Liver (tissue), 10 donors: ENCODE measurements at places on chromosomes 4 and X. TPM values are rescaled to one million over a fixed set of nuclear protein-coding genes. Genes with fewer than 3 reads are reported as not detected.

Gene GPR34
- total RNA-seq, result 4.5 TPM

Gene SATL1
- not detected for total RNA-seq

Gene ESX1
- total RNA-seq, result not detected

Gene F11
- 54.6 TPM for total RNA-seq

Gene TBC1D8B
- 12.1 TPM for total RNA-seq

GRCh38 chr4:24588216-24588954 is 4.0 kb upstream of the DHX15 start:
- DNase-seq, result no peak

- DNase-seq, result no peak
These were observed 63.8 kb downstream of the EFNB1 start for GRCh38 chrX:68892651-68893050.

GRCh38 chr4:168923526-168924194 is 86.4 kb downstream of the CBR4 start:
- peak; percentile 63 for DNase-seq

GRCh38 chr4:40194602-40195161 is 2.1 kb upstream of the RHOH start:
- no peak for DNase-seq

GRCh38 chr4:66071911-66072310 is 401.6 kb upstream of the EPHA5 start:
- DNase-seq, result no peak

DNA sequence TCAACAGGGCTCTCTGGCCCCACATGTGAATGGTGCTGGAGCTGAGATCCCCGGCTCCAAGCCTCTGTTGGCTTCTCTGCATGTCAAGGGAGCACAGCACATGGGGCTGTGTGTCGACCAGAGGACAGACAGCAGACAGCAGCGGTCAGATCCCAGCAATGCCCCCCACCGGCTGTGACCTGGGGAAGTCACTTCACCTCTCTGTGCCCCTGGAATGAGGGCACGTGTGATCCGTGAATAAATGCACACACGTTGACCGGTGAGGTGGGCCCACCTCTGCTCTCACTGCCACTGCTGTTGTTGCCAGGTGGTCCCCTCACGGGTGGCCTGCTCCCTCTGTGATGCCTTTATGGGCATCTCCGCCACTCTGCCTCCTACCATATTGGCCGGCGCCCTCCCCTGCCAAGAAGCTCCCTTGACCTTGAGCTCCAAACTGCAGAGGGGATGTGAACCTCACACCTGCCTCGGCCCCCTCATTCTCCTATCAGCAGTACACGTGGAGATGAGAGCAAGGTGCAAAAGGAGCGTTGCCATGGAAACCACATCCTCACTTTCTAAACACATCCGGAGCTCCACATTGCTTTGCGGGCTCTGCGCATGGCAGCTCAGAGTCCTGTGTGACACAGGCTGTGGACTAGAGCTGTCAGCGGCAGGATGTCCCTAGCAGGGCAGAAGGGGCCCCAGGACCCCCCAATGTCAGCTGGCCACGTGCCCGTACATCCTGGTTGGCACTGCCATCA is 75.4 kb downstream of the ABLIM2 start:
- DNase-seq, result no peak

DNA sequence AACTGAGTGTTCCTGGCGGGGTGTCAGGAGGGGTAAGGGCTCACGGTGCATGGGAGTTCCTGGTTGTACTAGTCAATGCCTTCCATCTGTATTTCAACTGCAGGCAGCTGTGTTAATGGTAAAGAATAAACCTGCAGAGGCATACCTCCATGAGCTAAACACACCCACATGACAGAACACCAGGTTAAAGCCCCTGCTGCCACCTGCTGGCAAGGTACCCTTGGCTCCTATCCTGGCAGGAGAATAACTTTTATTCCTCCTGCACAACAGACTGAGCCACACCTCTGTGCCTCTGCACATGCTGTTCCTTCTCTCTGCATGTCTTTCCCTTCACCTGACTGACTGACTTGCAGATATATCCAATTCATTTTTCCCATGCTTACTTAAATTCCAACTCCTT is 11.1 kb downstream of the ITIH6 start:
- no peak for DNase-seq

- DNase-seq, result no peak
These were observed 837.4 kb upstream of the NDST4 start for GRCh38 chr4:115950806-115951205.

DNA sequence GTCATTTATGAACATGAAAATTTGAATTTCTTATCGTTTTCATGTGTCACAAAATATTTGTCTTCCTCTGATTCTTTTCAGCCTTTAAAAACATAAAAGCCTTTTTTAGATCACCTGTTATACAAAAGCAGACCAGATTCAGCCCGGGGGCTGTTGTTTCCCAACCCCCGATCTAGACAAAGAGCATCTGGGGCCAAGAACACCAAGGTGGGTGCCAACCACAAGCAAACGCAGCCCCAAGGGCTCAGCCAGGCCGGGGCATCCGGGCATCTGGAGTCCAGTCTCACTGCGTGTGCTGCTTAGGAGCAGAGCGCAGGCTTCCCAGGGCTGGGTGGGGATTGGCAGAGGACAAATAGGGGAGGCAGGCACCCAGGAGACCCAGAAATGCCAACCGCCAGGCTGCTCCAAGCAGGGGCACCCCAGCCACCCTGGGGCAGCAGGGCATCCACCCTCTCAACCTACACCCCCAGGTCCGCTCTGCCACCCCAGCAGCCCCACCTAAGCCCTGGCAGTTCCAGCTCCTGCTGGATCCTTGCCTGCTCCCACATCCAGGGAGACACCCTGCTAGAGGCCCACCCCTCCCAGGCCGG is 78.0 kb downstream of the HMX1 start:
- DNase-seq, result no peak
